ENCODE measurements at places on chromosomes 12 and 14.

DNA sequence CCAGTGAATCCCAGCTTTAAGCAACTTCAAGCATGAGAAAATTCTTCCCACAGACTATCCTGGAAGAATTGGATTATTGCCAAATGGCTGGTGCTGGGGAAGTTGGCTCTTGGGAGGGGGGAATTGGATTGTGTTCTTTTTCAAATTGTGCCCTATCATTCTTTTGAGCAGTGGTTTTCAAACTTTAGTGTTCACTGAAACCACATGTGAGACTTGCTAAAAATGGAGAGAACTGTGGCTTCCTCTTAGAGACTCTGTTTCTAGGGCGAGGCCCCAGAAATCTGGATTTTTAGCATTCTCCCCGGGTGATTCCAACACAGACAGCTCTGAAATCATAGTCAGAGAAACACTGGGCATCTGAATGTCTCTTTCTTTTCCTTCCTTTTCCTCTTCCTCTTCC, 14.3 kb upstream of the OTUB2 start:
- DNase-seq: peak; percentile 26

GRCh38 chr12:131589966-131590365, 120.9 kb upstream of the SFSWAP start:
- DNase-seq: no peak

- no peak for DNase-seq
These were observed 22.2 kb downstream of the ARF6 start for GRCh38 chr14:49915085-49915484.

DNA sequence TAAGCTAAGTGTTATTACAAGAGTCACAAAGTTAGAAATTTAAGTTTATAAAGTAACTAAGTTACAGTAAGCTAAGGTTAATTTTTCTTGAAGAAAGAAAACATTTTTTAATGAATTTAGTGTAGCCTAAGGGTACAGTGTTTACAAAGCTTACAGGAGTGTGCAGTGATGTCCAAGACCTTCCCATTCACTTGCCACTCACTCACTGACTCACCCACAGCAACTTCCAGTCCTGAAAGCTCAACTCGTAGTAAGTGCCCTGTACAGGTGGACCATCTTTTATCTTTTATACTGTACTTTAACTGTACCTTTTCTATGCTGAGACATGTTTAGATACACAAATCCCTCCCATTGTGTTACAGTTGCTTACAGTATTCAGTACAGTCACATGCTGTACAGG, 60.9 kb upstream of the TMEM263 start:
- no peak for DNase-seq

- DNase-seq: no peak
These were observed 104.8 kb downstream of the KCNK10 start for GRCh38 chr14:88218119-88218915.

DNA sequence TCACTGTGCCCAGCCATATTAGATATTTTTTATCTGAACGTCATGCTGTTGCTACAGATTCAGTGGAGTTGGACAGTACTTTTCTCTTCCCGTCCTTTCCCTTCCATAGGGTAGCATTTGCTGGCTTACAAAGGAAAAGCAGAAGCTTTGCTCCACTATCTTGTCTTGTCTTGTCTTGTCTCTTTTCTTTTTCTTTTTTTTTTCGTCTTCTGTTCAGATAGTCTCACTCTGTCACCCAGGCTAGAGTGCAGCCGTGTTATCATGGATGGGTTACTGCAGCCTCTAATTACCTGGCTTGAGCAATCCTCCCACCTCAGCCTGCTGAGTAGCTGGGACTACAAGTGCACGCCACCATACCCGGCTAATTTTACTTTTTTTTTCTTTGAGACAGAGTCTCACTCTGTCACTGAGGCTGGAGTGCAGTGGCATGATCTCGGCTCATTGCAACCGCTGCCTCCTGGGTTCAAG, 21.1 kb downstream of the OR10G3 start:
- DNase-seq: no peak

DNA sequence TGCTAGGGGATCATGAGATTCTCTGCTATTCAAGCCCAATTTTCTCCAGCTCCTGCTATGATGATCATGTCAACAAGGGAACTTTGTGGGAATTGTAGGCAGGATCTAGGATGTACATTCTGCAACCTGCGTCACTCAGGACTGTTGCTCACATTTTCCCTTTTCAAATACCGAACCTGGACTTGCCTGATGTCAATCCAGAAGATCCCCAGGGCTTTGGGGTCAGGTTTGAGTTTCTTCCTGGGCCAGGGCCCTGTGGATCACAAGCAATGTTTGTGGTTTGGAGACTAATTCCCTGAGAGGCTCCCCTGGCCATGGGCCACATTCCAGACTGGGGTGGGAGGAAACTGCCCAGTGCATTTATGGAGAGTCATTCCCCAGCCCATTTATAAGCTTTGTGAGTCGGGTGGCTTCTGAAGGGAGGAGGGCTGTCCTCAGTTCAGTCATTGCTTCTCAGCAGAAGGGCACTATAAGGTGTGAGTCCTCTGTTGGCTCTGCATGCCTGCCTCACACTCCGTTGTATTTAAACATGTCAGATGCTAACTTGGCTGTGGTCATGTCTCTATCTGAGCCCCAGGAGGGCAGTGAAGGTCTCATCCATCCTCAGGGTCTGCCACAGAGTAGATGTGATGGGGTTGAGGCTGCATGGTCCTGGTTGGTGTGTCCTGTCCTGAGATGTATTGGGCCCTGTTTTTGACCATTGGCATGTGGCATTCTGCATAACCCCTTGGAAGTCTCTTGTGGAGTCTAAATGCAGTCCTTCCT, 6.5 kb downstream of the KRT86 start:
- DNase-seq: no peak

GRCh38 chr14:95465358-95465757, 51.1 kb downstream of the SYNE3 start:
- no peak for DNase-seq
